ENCODE measurements at places on chromosomes 5 and 9.

DNA sequence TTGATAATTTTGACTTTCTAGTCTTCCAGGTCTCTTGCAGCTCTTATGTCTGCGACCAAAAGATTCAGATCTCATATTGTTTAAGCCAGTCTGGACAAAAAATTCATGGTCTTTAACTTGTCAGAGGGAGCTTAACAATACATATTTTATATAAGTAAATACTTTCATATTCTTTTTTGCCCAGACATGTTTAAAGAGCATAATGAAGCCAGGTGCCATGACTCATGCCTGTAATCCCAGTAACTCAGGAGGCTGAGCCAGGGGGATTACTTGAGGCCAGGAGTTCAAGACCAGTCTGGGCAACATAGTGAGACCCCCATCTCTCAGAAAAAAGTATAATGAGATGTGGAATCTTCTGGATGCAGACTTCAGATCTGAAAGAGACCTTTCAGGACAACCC lies 69.8 kb downstream of the JMY start:
- no peak for DNase-seq

DNA sequence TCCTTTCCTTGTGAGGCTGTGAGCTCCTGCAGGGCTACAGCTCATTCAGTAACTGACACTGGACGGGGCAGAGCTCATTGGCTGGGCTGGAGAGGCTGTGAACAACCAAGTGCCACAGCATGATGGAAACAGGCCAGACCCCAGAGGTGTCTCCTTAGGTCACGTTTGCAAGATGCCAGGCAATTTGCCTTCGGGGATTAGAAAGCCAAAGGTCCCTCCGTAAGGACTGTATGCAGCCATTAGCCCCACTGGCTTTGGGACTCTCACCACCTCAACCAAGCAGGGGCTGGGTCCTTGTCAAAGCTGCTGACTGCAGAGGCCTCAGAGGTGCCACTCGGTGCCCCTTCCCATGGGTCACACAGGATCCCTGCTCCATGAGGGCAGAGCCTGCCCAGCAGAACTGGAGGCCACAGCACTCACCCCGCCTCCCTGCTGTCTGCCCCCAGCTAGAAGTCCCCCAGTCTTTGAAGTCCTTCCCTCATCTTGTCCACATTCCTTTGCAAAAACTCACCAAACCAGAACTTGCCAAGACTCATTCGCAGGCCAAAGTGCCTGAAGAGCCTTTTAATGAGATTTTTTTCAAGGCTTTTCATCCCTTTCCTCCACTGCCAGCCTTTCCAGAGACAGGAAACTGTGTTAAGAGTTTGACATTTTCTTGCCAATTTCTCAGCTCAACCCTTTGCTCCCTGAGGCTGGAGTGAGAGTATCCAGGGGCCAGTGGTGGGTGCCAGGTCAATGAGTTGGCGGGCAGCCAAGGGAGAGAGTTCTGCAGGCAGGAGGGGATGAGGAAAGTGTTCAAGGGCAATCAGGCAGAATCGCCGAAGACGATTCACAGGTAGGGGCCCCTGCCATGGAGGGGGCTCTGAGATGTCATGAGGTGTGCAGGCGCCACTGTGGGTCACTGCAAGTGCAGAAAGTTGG lies 39.7 kb upstream of the SLC25A51 start:
- no peak for DNase-seq

DNA sequence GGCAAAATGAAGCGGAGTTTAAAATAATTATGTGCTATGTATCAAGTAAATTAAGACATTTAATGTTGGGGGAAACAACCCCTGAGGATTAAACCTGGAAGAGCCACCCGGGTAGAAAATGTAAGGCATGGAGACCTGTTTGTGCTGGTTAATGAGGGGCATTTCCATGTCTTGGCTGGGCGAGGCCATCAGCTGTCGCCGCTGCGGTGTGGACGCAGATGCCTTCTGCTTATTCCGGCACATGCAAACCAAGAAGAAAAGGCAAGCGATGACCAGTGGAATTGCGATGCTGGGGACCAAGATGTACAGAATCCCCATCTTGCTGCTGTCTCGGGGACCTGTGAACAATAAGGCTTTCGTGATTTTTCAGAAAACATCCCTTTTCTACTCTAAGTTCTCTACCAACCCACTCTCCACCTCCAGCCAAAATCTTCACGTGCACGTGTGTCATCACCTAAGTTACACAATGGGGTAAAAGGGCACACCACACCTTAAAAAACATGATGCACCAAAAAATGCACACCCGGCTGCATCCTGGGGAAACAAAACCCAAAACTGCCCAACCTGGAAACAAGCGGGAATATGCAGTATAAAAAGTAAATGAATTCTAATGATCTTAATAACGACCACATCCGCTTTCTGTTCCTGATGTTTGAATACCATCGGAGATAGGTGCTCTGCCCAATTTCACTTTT lies 223.5 kb downstream of the ROR2 start:
- DNase-seq, result no peak

DNA sequence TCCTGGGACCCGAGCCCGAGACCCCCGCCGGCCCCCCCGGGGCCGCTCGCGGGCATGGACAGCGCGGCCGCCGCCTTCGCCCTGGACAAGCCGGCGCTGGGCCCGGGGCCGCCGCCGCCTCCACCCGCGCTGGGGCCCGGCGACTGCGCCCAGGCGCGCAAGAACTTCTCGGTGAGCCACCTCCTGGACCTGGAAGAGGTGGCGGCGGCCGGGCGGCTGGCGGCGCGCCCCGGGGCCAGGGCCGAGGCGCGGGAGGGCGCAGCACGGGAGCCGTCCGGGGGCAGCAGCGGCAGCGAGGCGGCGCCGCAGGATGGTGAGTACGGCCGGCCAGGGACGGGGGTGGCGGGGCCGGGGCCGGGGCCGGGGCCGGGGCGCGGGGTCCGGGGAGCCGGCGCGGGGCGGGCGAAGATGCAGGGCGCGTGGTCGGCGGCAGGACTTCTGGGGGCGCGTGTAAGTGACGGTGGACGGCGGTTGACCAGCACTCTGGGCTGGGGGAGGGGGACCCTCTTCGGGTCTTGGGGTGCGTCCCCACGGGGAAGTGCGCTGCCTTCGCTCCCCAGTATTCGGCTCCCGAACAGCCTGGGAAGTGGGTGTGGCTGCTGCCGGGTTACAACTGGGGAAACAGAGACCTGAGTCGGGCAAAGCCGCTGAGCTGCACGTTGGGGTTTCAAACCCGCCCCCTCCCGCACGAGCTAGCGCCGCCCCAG lies 520 bp downstream of the PRRX2 start:
- no peak for DNase-seq

GRCh38 chr9:75866273-75866871 lies 24.1 kb upstream of the PCSK5 start:
- peak; percentile 39 for DNase-seq

GRCh38 chr9:127707766-127708165 lies 978 bp downstream of the CFAP157 start:
- DNase-seq, result peak; percentile 28

- DNase-seq, result no peak
These were observed 27.2 kb upstream of the TNFSF8 start for GRCh38 chr9:114957558-114957957.

GRCh38 chr5:83368319-83368718 lies 103.2 kb upstream of the VCAN start:
- DNase-seq, result no peak

DNA sequence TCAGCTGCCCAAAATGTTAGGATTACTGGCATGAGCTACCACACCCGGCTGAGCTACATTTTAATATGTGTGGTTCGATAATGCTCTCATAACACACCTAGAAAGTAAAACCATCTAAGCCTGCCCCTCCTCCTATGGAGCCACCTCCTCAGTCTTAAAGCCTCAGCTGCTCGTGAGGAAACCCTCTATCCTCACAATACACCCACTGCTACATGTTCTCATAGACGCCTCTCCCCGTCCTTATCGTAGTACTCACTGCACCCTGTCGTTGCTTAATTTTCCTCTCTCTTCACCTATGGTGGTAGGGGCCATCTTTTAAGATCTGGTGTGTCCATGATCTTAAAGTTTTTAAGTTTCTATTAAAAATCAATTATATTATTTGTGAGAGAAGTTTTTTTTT lies 72.9 kb downstream of the RCL1 start:
- DNase-seq, result no peak

DNA sequence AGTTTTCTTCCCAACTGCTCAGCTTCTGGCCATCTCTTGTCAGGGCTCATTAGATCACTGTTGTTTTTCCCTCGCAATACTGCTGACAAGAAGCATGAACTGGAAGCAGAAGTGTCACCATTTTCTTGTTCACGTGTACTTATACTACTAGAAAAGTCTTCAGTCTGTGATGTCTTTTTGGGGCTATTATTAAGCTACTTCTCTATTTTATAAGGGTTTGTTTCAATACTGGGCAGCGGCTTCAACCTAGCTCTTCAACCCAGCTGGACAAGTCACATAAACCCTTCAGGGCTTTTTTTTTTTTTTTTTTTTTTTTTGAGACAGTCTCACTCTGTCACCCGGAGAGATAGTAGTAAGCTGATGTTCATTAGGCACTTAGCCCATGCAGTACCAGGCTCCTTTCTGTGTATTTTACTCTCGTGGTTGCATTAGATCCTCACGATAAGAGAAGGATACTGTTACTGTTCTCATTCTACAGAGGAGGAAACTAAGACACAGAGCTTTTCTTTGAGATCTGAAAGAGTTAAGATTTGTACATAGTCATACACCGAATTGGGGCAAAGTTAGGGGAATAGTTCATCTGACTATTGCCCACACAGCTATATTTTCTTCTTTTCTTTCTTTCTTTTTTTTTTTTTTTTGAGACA lies 20.5 kb downstream of the RAPGEF1 start:
- DNase-seq, result peak; percentile 33

- no peak for DNase-seq
These were observed 6.0 kb upstream of the NEK6 start for GRCh38 chr9:124251605-124252378.

DNA sequence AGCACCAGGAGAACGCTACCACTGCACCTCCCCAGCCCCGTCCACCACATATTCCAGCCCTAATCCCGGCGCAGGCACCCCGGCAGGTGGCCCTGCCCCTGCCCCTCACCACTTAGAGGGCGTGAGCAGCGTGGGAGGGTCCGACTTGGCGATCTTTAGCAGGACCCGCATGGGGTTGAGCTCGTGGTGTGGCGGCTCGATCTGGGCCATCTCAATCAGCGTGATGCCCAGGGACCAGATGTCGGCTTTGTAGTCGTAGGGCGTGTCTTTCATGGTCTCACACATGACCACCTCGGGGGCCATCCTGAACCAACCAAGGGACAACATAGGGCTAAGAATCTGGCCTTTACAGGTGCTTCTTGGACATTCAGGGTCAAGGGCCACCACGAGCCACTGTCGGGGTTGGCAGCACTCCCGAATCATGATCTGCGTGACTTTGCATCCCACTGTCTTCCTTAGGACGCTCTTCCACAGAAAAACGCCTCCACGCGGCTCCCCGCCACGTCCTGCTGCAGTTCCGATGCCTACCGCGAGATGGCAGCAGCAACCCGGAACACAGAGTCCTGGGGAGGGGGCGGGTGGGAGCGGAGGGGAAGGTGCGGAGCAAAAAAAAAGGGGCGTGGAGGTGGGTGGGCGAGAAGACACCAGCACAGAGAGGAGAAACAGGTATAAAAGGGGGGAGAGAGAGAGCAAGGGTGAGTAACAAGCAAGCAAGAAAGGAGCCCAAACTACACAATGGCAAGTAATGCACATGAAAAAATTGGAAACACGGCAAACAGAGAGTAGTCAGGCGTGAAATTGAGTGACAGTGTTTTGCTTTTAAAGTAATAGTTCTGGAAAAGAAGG lies 81.3 kb downstream of the STK10 start:
- peak; percentile 54 for DNase-seq

- no peak for DNase-seq
These were observed 32.6 kb upstream of the RXRA start for GRCh38 chr9:134293611-134294152.

- no peak for DNase-seq
These were observed 11.1 kb upstream of the CCIN start for GRCh38 chr9:36158122-36158521.

GRCh38 chr9:92616199-92616641 lies 53.7 kb downstream of the IPPK start:
- no peak for DNase-seq

DNA sequence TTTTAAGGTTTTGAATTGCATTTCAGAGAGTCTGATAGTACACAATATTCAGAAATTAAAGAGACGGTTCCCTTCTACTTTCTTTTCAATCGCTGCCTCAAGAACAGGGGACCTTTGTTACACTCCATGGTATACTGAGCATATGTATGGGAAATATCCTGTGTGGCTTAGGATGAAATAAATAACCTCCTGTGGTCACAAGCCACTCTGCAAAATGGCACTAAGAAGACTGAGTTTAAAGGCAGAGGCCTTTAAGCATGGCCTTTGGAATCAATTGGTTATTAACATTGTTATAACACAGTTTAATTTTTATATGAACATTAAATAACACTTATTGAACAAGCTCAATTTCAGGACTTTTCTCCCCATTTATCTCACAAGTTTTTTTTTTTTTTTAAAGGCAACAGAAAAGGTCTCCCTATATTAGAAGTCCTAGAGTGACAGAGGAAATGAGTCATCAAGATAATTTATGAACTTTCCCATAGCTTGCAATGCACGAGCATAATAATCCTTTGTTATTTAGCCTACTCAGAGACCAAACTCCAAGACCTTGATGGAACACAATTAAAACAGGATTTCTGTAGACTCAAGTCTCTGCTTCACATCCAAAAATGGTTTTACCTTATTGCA lies 341.9 kb downstream of the TMEM167A start:
- no peak for DNase-seq

DNA sequence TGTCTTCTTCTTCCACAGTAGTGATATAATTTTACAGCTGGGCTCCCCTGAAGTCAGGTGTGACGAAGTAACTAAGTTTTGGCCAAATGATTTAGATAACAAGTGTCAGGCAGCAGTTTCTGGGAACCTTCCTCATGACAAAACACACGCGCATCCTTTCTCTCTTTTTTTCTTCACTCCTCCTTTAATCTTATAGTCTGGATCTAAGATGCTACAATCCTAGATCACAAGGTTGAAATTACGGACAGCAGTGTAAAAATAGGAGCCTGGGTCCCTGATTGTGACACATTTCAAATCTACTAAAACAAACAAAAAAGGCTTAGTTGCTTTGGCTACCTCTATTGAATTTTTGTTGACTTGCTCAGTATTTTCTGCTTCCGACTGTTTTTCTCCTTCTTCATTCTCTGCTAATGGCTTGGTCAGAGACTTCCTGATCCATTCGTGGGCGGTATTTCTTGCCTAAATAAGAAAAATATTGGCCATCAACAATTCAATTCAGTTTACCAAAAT lies 36.1 kb downstream of the FAM114A2 start:
- no peak for DNase-seq

- DNase-seq, result no peak
These were observed 83.3 kb downstream of the EGFLAM start for GRCh38 chr5:38341641-38342040.

- DNase-seq, result no peak
These were observed 133.2 kb downstream of the ERCC6L2 start for GRCh38 chr9:96008502-96009222.

DNA sequence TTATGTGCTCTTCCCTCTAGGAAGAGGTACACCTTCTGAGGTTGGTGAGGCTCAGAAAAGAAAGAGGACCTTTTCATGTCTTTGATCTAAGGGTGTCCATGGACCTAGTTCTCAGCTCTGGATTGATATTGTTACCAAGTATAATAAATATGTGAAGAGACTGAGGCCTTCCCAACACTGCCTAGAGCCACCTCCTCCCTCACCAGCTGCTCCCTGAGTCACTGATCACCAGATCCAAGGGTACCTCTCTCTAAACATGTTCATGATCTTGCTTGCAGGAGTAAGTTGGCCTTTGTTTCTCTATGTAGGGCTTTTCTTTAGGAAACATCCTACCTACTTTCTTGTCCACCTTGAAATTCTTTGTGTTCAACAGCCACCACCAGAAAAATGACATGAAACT lies 218.8 kb upstream of the ADRA1B start:
- no peak for DNase-seq
